ENCODE measurements at places on chromosomes 13 and 19.

DNA sequence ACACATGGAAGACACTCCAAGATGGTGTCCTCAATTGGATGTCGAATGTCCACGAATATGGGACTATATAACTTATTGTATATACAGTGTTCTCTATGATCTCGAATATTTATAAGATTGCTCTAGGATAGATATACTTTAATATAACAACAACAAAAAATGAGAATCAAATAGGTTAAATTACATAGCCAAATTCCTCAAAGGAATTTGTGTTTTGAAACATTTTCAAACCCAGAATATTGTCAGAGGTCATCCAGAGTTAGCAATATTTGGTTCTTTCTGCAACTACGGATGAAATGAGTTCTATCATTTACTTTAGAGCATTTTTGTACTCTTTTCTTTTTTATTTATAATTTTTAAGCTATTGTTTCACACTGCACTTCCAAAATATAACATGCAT is 857.8 kb downstream of the GPC5 start:
- no peak for DNase-seq

DNA sequence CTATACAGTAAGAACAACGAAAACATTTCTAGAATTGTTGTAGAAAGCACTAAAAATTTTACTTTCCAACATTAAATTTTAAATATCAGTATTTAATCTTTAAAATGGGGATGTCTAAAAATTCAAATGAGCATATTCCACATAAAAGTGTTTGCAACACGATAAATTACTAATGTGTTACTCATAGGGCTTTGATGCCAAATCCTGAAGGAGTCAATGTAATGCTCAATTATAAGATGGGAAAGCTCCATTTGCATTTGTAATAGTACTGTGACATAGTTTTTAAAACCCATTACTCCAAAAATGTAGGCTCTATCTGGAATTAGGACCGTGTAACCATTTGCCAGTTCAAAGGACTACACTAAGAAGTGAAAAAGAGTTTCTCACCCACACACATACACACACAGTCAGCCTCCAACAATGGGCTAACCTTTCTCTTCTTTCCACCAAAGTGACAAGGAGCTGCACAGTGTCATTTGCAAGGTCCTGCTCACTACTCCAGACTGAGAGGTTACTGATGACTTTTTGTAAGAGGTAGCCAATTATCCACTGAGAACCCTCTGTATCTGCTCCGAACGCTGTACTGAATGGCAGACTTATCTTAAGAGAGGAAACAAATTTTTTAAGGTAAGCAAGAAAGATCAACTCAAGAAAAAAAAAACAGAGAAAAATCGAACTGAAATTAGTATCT is 26.1 kb upstream of the EEF1AKMT1 start:
- DNase-seq: no peak

DNA sequence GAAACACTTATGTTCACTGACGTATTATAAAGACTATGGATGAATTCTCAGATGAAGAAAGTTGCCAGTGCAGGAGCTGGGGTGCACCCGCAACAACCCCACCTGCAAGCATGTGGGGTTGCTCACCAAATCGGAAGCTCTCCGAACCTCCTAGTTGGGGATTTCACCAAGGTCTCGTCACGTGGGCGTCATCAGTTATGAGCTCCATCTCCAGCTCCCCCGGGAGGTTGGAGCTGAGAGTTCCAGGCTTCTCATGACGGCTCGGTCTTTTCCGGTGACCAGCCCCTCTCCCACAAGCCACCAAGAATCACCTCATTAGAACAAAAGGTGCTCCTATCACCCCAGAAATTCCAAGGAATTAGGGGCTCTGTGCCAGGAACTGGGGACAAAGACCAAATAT is 46.1 kb upstream of the TUBGCP3 start:
- DNase-seq: no peak

GRCh38 chr13:82878536-82878935 is 1003.7 kb downstream of the SLITRK1 start:
- no peak for DNase-seq

GRCh38 chr13:99135591-99135990 is 65.1 kb upstream of the UBAC2 start:
- DNase-seq: no peak

GRCh38 chr13:111259058-111259457 is 61.4 kb upstream of the TEX29 start:
- no peak for DNase-seq

DNA sequence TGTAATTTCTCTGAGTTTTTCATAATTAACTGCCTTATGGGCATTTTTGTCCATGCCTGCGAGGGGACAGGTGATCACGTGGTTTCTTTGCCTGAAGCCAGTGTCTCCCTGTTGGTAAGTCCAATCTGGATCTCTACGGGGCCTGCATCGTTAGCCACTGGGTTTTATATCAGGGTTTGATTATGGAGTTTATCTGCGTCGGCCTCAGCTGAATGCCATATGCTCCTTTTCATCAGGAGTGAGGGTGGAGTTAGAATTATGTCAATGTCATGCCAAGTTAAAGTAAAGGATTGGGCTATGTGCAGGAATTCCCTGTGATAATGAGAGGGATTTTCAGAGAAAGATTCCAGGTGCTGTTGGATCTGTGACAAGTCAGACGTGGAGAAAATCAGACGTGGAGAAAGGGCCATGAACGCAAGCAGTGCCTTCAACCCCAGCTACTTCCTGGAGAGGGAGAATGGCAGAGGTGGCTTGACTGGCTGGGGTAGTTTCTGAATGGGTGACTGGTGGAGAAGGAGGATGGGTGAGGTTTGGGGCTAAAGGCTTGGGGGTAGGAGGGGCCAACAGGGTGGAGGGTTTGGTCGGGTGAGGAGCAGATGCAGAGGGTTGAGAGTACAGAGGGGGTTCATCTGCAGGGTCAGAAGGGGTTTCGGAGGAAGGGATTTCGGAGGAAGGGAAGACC is 24.3 kb downstream of the TMEM255B start:
- no peak for DNase-seq

GRCh38 chr13:58850161-58850560 is 1218.6 kb downstream of the PCDH17 start:
- DNase-seq: no peak

GRCh38 chr13:73872397-73872796 is 261.8 kb downstream of the KLF12 start:
- DNase-seq: no peak

- DNase-seq: no peak
Observed at GRCh38 chr13:59542303-59542702, 621.4 kb downstream of the DIAPH3 start.

DNA sequence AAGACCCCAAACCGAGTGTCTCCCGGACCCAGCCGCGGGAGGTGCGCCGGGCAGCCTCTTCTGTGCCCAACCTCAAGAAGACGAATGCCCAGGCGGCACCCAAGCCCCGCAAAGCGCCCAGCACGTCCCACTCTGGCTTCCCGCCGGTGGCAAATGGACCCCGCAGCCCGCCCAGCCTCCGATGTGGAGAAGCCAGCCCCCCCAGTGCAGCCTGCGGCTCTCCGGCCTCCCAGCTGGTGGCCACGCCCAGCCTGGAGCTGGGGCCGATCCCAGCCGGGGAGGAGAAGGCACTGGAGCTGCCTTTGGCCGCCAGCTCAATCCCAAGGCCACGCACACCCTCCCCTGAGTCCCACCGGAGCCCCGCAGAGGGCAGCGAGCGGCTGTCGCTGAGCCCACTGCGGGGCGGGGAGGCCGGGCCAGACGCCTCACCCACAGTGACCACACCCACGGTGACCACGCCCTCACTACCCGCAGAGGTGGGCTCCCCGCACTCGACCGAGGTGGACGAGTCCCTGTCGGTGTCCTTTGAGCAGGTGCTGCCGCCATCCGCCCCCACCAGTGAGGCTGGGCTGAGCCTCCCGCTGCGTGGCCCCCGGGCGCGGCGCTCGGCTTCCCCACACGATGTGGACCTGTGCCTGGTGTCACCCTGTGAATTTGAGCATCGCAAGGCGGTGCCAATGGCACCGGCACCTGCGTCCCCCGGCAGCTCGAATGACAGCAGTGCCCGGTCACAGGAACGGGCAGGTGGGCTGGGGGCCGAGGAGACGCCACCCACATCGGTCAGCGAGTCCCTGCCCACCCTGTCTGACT is 7.9 kb downstream of the MAP1S start:
- DNase-seq: no peak

GRCh38 chr19:33370783-33371182 is 2.7 kb upstream of the CEBPG start:
- no peak for DNase-seq

DNA sequence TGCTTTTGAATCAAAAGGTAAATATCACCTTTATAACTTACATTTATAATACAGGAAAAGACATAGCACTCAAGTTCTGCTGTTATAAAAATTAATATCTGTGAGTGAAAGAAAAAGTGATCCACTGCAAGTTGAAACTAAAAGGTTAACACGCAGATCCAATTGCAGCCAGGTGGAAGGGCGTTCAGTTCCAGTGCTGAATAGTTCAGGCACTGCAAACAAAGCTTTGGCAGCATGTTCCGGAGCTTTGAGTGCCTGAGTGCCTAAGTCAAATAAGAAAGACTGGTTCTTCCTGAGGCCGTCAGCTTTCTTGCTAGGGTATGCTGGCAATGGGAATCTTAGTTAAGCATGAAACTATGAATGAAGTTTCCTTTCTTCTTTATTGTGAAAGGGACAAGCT is 200.3 kb downstream of the LMO7 start:
- no peak for DNase-seq

DNA sequence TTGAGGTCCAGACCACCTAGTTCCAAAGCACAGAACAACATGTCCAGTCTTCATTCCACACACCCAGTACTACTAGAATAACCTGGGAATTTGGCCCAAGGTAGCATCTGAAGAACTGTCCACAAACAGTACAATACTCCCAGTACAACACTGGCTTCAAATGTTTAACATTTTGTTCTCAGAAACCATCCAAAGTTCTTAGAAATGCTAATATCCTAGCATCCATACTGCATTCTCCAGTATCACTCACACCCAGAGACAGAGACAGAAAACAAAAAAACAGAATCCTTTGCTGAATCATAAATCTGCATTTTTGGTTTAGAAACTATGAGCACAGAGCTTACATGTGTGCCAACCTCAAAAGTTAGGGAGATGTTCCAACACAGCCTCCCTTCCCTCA is 490.8 kb downstream of the FOXO1 start:
- DNase-seq: no peak
